ENCODE measurements at places on chromosomes 6 and 20.

DNA sequence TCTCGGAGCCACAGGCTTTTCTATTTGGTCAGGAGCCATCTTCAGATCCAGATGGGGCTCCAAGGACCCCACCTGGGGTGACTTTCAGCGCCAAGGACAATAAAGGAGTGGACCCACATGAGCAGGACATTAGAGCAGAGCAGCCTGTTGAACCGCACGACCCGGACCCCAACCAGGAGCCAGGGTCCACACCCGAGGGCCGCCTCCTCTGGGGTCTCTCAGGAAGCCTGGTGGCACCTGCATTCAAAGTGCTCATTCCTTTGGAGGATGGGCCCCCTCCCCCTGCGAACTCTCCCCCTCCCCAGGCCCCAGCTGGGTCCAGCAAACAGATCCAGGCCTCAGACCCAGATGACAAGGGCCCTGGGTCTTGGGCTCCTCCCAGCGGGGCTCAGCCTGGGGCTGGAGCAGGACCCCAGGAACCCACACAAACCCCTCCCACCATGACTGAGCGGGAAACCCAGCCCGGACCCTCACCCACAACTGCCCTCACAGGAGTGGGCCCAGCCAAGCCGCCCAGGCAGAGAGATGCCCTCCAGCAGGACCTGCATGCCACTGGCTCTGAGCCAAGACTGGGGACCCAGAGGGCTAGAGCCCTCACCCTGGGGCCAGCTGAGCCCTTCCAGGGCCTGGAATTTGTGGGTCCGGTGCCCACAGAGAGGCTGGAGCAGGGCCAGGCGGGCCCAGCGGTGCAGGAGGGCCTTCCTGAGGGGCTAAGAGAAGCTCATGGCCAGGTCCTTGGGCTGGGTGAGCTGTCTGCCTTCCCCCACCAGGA, 23.9 kb downstream of the RAB44 start:
- no peak for DNase-seq

DNA sequence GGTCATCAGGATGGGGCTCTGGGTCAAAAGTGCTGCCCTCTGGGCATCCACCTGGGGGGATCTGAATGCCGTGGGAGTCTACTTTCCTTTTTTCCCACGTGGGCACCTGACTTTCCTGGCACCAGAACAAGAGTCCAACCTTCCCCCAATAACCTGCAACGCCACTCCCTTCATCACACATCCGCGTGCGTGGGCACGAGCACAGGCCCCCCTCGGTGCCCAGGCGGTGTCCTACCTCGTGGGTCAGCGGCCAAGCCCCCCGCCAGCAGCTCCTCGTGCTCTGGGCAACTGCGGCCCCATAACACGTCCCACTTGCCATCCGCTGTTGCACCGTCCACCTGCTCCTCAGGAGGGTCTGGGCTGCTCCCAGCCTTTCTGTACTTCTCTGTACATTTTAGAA, 87.0 kb downstream of the YTHDF1 start:
- no peak for DNase-seq

DNA sequence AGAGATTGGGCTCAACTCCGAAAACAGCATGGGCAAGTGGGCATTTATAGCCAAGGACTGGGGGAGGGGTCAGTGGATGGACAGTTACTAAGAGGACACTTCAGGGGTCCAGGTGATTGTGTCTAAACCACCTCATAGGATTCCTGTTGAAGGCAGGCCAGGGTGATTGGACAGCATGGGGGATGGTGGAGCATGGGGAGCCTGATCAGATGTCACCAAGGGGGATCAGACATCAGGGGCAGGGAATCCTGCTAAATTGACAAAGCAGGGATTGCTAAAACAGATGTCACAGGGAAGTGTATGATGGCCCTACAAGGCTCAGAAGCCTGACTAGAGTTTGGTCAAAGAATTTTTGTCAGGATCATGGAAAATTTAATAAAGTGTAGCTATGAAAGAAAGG, 2.4 kb upstream of the PYGB start:
- no peak for DNase-seq

GRCh38 chr6:168660400-168660945, 219.5 kb downstream of the SMOC2 start:
- DNase-seq = no peak

DNA sequence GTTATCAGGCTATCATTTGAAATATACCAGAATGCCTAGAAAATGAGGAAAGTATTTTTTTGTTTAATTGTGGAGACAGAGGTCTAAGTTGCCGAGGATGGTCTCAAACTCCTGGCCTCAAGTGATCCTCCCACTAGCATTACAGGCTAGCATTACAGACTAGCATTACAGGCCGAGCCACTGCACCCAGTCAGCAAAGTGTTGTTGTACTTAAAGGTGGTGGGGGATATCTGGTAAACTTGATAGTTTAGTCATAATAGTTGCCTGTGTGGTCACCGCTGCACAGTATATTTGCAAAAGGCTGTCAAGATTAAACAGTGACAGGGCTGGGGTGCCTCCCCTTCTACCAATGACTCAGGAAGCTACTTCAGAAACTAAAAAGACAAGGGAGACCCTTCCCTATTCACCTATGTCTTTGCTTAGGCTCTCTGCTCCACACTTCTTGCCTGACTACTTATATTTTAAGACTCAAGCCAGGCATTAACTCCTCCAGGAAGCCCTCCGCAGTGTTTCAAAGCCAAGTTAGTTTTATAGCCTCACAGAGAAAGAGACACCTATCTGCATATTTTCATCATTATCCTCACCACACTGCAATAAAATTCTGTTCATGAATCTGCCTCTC, 3.1 kb upstream of the AKIRIN2 start:
- DNase-seq = no peak

DNA sequence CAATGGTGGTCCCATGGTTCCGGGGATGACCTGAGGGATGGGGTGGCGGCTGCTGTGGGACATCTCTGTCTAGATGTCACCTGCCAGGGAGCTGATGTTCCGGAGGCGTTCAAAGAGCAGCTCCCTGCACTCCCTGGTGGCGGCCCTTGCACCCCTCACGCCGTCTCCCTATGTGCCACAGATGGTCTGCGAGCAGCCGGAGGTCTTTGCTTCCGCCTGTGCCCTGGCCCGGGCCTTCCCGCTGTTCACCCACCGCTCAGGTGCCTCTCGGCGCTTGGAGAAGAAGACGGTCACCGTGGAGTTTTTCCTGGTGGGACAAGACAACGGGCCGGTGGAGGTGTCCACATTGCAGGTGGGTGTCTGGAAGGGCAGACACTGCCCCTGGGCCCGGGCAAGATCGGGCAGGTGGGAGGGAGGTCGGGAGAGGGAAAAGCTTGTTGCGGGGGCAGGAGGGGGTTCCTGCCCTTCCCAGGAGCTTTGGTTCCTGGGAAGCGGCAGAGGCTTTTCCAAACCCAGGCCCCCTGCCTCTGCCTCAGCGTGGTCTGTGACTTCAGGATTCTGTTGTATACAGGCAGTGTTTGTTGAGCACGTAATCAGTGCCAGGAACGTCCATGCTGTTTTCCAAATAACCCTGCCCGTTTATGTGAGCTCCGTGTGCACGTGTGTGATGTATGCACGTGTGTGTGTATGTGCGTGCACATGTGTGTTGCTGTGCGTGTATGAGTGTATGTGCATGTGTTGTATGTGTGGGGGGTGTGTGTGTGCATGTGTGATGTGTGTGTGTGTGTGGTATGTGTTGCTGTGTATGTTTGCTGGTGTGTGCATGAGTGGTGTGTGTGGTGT, 1.9 kb downstream of the NPEPL1 start:
- no peak for DNase-seq

- no peak for DNase-seq
Measured at GRCh38 chr6:6217855-6218758, 102.4 kb downstream of the F13A1 start.

- DNase-seq = no peak
Measured at GRCh38 chr6:67594366-67594765, 1040.7 kb upstream of the ADGRB3 start.

- no peak for DNase-seq
Measured at GRCh38 chr20:41531518-41532275, 86.5 kb downstream of the CHD6 start.

- peak; percentile 55 for DNase-seq
Measured at GRCh38 chr20:4026093-4026601, 10.8 kb upstream of the RNF24 start.

GRCh38 chr20:37007898-37008649, 56.6 kb upstream of the SAMHD1 start:
- no peak for DNase-seq

GRCh38 chr20:53138454-53139262, 166.5 kb downstream of the TSHZ2 start:
- DNase-seq = no peak

GRCh38 chr6:67248077-67248476, 1387.0 kb upstream of the ADGRB3 start:
- DNase-seq = no peak

DNA sequence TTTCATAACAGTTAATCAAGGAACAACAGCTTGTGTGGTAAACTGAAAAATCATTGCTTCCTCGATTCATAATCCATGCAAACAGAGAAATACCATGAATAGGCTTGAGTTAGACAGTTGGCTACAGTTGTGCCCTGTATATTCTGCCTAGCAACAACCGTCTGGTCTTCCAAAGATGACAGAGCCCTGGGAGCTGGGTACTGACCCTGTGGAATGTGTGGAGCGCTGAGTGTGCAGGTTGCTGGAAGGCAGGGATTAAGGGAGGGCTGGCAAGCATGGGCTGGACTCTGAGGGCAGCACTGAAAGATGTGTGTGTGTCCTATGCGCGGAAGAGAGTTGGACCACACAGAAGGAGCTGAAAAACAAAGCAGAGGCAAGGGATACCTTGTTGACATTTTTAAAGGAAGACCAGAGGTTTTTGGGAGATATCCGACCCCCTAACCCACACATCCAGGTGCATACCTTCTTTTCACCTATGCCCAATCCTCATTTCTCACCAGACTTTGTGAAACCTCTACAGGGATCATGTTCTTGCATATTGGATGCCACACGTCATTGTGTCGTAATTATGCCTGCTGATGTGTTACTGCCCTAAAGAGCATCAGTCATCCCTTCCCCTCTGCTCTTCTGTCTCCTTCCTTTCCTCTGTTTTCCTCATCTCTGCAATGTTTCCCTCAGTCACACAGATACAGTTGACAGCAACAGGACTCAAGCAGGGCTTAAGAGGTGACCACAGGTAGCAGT, 58.2 kb upstream of the VGLL2 start:
- peak; percentile 80 for DNase-seq

- no peak for DNase-seq
Measured at GRCh38 chr6:3701631-3702030, 49.9 kb downstream of the PXDC1 start.

- DNase-seq = peak; percentile 75
Measured at GRCh38 chr6:52995913-52996645, 995 bp upstream of the GSTA4 start.

DNA sequence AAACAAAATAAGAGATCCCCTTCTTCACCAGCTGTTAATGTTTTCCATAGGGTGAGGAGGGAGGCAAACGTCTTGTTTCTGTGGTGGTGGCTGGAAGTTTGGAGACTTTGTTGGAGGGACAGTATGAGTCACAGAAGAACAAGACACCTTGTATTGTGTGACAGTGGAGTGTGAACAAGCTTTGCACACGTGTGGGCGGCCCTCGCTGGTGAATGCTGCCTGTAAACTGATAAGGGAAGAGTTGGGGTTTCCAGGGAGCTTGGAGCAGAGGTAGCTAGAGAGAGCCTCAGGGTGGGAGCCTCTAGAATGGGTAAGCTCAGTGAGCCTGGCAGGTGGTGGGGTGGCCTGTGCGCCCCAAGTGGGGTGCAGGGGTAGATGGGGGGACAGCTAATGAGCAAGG, 78.3 kb downstream of the ZDHHC14 start:
- DNase-seq = no peak

- no peak for DNase-seq
Measured at GRCh38 chr6:106829451-106829850, 145.1 kb downstream of the CD24 start.

GRCh38 chr6:55250400-55250799, 76.1 kb downstream of the HCRTR2 start:
- DNase-seq = no peak

DNA sequence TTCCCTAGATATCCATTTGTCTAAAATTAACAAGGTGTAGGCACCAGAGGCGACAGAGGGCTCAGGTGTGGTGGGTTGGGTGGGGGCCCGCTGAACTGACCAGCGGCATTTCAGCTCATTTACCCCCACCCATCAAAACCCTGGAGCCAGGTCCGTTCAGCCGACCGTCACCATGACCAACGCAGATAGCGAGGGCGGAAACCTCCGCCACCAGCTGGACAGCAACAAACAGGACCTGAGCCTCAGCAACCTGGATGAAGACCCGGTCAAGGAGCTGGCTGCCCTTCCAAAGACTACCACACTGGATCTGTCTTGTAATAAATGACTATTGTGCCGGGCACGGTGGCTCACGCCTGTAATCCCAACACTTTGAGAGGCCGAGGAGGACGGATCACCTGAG, 120.8 kb upstream of the LGSN start:
- no peak for DNase-seq

DNA sequence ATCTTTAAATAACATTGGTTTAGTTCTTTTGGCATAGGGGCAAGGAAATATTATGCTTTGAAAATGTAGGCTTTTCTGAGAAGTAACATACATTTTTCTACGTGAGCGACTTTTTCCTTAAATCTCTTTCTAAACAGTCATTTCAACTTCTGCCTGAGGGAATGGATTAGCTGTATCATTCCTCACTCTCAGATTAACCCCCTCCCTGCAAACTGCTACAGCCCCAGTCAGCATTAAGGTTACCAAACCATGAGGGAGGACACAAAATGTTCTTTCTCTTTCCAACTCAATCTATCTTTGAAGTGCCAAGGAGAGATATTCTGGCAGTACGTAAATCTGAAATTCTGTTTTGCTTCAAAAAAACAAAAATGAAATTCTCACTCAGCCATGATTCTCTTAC, 231.3 kb upstream of the FLRT3 start:
- DNase-seq = no peak

GRCh38 chr6:169957351-169957963, 206.0 kb downstream of the ERMARD start:
- no peak for DNase-seq

DNA sequence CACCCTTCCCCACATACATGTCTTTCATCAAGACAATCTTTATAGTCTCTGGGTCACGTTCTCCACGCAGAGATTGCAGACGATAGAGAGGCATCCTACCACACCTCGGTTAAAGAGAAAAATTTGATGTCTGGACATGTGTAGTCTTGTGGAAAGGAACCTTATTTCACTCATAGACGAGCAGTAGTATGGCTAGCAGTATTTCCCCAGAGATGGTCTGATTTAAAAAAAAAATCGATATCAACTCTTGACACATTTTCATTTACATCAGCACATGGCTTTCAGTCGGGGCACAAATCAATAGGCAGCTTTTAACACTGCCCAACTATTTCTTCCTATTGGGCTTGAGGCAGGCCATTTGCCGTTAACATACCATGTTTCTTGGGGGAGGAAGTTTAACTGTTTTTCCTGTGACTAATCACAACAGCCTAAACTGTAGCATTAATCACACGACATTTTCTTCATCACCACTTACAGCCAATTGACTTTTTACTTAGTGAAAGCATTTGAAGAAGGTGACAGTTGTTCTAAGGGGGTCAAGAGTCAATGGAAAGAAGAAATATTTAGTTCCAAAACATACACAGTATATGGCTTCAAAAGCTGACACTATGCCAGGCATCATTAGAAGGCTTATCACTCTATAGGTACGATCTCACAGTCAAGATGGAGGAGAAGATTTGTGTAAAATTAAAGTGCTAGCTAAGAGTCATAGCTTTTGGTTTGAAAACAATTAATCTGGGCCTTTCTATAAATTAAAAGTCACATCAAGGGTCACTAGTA, 129.5 kb upstream of the HDAC2 start:
- DNase-seq = no peak
